Stimulated activated CD8-positive, alpha-beta memory T cell treated with anti-CD3 and anti-CD28 coated beads, Interleukin-4, amount 100 ng/mL, for 1 hour (primary cell): ENCODE measurements at places on chromosomes 4 and X.

GRCh38 chrX:151973851-151974335, 583 bp downstream of the GABRE start:
- no peak for DNase-seq

- no peak for DNase-seq
These were observed 10.0 kb downstream of the MAGEB17 start for GRCh38 chrX:16177260-16177659.

DNA sequence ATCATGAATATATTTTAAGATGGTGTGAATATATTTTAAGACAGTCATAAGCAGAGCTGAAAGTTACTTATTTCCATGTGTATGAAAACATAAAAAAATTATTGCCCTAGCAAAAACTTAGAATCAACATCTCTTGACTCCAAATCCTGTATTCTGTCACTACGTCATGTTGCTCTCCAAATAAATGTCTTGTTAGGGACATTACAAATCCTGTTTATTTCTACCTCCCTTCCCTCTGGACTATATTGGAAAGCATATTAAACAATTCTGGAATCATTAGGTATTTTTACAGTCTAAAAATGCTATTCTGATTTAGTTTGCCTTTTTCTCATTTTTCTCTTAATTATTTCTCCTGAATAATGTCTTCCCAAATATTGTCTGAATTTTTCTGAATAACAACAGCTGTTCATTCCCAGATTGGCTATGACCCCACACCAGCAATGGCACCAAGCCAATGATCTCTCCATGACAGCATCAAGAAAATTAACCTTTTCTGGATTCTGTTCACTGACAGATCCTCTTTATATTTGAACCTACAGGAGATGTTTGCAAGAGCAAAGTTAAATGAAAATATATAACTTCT, 523.1 kb downstream of the IQCM start:
- DNase-seq = no peak

GRCh38 chr4:31947101-31947500, 1226.9 kb downstream of the PCDH7 start:
- no peak for DNase-seq

DNA sequence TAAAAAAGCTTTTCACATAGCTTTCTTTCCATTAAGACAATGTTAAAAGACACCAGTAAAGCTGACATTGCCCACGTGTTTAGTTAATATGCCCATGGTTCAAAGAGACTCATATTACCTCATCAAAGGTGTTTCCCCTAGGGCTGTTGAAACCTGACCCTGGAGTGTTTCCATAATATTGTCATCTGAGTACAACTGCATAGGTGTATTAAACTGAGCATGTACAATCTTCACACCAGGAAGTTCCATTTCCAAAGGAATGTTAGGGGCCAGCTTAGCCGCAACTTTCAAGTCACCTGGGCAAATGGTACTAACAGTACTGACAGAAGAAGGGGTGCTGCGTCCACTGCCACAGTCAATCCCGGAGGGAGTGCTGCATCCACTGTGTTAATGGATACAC, 27.1 kb downstream of the PDLIM3 start:
- DNase-seq = no peak

DNA sequence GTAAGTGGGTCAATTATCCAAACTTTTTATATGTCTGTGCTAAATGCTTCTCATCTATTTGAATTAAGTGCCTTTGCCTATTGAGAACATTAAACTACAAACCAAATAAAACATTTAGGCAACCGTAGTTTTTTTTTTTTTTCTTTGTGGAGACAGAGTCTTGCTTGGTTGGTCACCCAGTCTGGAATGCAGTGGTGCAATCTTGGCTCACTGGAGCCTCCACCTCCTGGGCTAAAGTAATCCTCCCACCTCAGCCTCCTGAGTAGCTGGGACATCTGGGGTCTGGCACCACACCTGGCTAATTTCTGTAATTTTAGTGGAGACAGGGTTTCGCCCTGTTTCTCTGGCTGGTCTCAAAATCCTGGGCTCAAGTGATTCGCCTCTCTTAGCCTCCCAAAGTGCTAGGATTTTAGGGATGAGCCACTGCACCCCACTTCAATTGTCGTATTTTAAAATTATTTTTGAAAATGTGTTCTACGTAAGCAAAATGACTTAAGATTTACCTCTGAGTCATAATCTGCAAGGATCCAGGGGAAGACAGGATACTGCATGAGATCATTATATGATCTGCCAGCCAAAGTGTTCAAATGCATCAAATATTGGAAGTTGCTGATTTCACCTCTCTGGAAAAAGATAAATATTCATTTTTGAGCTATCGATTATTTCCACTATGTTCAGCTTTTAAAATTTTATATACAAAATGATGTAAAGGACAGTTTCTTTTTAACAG, 125.6 kb downstream of the CDS1 start:
- no peak for DNase-seq

GRCh38 chr4:93896516-93896915, 68.0 kb downstream of the ATOH1 start:
- no peak for DNase-seq

GRCh38 chr4:13920111-13920875, 292.8 kb upstream of the BOD1L1 start:
- no peak for DNase-seq

GRCh38 chr4:124997991-124998390, 285.5 kb upstream of the ANKRD50 start:
- DNase-seq = no peak

GRCh38 chr4:183181081-183181480, 82.0 kb downstream of the WWC2 start:
- no peak for DNase-seq

DNA sequence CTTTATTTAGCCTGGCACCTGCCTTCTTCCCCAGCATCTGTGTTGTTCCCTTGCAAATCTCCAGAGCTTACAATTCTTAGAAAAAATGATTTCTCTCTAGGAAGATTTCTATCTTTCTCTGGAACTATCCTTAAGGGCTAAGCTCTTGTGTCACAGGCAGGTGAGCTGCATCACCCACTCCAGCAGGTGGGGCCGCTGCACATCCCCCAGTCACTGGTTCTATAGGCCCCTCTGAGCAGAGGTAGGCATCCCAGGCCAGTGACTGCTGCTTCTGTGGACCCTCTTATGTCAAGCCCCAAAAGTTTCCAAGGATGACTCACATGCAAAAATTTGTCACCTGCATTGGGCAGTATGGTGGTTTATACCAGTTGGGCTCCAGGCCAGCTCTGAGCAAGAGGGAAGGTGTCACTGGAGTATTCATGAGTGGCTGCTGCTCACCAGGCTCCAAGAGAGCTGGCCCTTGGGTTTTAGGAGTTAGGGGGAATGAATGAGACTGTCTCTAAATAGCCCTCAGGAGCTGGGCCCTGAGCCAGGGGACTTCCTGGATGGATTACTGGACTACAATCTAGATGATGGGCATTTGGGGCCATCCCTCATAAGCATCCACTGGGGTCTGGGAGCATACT, 208.1 kb upstream of the EOLA2 start:
- DNase-seq = no peak
